Spleen (tissue), 13 donors: ENCODE measurements at places on chromosomes 1 and 21. TPM values are rescaled to one million over a fixed set of nuclear protein-coding genes. Genes with fewer than 3 reads are reported as not detected.
A peak's percentile ranks its signal among the peaks of the same experiment; 100 is the strongest.

GRCh38 chr1:89483010-89483756, 41.4 kb upstream of the LRRC8B start:
- DNase-seq: no peak

DNA sequence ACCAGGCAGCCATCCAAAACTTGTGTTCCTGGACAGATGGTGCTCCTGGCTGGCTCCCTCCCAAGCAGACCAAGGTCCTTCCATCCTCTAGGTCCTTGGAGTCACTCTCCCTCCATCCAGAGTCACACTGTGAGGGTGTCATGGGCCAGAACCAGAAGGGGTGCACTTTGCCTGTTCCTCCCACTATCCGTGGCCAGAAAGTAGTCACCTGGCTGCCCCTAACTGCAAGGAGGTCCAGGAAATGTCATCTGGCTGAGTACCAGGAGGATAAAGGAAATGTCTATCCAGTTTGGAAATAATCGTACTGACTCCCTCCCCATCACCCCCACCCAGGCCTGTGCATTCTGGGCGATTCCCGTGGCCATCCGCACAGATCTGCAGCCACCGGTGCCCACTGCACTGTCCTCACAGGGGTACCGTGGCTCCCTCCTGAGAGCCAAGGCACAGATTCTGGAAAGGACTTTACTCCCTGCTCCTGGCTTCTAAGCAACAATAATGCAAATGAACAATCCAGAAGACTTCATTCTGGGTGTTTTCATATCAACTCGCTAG, 253.2 kb downstream of the NPHP4 start:
- DNase-seq: peak; percentile 14

GRCh38 chr1:196001188-196001587, 607.1 kb downstream of the KCNT2 start:
- no peak for DNase-seq

- peak; percentile 41 for DNase-seq
These were observed 546.7 kb downstream of the PTPRU start for GRCh38 chr1:29782846-29783507.

GRCh38 chr1:86119214-86119764, 37.3 kb downstream of the COL24A1 start:
- DNase-seq: no peak

DNA sequence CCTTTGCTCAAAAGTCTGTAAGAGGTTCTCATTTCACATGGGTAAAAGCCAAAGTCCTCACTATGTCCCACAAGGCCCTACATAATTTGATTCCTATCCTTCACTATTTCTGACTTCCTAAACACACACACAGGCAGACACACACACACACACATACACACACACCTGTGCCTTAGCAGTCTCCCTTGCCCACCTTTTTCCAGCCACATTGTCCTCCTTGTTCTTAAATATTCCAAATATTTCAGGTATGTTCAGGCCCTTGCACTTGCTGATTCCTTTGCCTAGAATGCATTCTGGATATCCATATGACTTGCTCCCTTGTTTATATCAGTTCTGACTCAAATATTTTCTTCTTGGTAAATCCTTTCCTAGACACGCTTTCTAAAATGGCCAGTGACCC, 54.6 kb downstream of the NTNG1 start:
- DNase-seq: no peak

DNA sequence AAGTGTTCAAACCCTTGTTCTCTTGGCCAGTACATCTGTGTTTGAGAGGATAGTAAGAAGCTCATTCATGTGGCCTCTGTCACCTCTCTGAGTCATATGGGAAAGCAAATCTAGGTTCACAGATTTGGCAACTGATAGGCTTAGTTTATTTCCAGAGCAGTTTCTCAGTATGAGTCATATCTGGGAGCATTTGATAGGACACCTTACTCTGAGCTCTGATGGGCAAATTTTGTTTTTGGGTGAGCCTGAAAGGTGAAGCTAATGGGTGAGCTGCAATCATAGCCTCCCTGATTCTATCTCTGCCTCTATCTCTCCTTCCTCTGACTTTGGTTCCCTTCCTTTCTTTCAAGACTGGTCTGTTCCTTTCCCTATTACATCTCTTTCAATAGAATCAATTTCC, 134.4 kb downstream of the S1PR1 start:
- DNase-seq: no peak

- no peak for DNase-seq
These were observed 32.5 kb downstream of the CDKN2C start for GRCh38 chr1:51002516-51002915.

DNA sequence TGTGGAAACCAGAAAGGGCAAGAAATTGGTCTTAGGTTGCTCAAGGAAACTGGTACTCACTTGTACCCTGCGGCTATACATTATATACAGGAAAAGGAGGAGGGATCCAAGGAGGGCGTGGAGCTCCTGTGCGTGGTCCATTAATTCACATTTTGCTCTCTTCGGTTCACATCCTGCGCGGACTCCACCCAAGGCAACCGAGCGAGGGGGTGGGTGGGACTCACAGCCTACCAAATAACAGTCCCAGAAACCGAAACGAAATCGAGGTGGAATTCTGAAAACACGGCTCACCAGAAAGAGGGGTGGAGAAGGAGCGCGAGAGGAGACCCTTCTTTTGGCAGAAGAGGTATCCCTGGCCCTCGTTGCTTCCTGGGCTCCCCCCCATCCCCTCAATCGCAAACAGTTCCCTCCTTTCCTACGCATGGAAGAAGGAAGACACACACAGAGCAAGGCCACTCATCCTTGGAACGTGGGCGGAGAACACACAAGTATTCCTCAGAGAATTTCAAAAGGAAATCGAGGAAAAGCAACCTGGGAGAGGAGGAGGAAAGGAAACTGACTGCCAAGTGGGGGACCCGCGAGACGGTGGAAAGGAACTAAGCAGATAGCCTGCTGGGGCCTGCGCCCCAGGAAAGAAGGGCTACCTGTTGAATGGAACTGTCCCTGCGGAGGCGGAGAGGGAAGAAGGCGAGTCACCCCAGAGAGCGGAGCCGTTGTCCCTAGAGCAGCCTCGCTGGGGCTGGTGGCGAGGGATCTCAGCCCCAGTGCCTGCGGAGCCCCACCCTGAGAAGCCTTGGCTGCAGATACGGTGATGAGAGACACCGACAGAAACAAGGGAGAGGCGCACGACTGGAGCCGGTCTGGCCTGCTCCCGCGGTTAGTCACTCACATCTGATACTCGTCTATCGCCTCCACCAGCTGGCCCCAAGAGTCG, 705 bp downstream of the AIDA start:
- peak; percentile 90 for DNase-seq

SDC3 gene
- 14.5 TPM for polyA plus RNA-seq

LINGO4 gene
- polyA plus RNA-seq: 0.04 TPM

SLC35D1 gene
- polyA plus RNA-seq: 2.3 TPM

HES3 gene
- polyA plus RNA-seq: not detected

ARHGAP29 gene
- polyA plus RNA-seq: 13.0 TPM

AXDND1 gene
- polyA plus RNA-seq: 0.20 TPM

CD1D gene
- polyA plus RNA-seq: 26.7 TPM

HAO2 gene
- polyA plus RNA-seq: 0.12 TPM

FAM229A gene
- 26.5 TPM for polyA plus RNA-seq
